ENCODE measurements at places on chromosomes 6 and 20.

- no peak for DNase-seq
These were observed 26.2 kb downstream of the RIPOR2 start for GRCh38 chr6:24909241-24910216.

GRCh38 chr6:24931296-24931695 is 4.5 kb downstream of the RIPOR2 start:
- DNase-seq, result no peak

GRCh38 chr20:3563548-3564177 is 92.8 kb downstream of the ATRN start:
- DNase-seq, result peak; percentile 9

DNA sequence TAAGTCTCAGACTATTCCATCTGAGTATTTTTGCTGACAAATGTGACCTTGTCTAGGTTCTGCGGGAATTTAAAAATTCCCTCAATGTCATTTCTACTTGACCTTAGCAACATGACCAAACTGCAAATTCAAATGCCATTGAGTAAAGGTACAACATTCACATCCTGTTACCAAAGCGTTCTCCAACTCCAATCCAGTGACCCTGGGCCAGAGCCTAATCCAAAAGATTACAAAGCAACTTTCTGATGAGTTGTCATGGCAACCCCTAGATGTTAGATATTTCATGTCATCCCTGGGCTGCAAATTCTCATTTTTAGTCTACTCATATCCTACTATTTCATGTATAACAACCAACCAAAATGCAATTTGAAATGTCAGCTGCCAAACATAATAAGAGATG is 65.3 kb downstream of the BACH2 start:
- DNase-seq, result no peak

All from CD14-positive monocyte (primary cell).